ENCODE measurements at places on chromosomes 1 and 21. TPM values are rescaled to one million over a fixed set of nuclear protein-coding genes. Genes with fewer than 3 reads are reported as not detected.

DNA sequence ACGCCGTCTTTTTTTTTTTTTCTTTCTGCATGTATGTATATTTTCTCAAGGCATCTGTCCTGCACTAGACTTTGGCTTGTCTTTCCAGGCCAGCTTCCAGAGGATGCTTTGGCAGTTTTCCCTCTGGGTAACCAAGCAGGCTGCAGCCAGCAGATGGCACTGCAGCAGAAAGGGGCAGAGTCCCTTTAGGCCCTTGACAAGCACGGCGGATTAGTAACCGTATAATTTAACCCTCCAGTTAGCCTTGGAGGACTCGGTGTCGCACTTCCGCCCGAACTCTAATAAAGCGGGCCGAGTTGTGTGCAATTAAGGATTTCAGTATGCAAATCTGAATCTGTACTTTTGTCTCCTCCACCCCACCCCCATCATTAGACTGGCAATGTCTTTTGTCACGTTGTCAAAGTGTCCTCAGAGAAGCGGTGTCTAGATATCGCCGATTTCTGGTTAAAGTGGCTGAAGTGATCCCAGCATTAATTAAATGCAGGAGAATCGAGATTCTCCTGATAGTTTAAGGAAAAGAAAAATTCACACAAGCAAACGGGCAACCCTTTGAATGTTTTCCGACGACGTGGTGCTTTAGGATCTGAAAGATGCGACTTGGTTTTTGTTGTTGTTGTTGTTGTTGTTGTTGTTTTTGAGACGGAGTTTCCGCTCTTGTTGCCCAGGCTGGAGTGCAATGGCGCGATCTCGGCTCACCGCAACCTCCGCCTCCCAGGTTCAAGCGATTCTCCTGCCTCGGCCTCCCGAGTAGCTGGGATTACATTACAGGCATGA lies 1.1 kb upstream of the TMEM167B start:
- peak; percentile 88 for DNase-seq

GRCh38 chr1:51523931-51524330 lies 4.9 kb upstream of the EPS15 start:
- DNase-seq: peak; percentile 24

- no peak for DNase-seq
Measured at GRCh38 chr1:218284377-218284916, 646 bp upstream of the RRP15 start.

DNA sequence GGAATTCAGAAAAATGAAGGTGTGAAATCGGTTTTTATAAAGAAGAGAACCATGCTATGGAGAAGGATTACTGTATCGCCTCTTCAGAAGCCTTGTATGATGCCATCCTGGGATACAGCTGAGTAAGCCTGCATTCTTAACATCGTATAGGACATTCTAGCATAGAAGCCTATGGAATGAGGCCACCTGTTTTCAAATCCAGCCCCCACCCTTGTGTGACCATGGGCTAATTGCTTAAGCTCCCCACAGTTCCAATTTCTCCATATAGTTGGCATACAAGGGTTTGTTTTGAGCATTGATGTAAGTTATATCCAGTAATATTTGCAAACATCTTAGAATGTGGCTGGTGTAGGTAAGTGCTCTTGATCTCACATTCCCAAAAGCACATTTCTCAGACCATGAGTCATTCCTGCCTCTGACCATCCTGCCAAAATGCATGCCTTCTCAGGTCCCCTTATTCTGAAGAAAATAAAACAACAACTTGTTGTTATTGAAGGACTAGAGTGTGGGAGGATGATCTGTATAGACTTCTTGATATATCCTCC lies 1.5 kb downstream of the OR14A2 start:
- peak; percentile 47 for DNase-seq

GRCh38 chr1:153673511-153673910 lies 2.7 kb upstream of the ILF2 start:
- DNase-seq: no peak

- no peak for DNase-seq
Measured at GRCh38 chr1:219210067-219210466, 36.4 kb downstream of the LYPLAL1 start.

DNA sequence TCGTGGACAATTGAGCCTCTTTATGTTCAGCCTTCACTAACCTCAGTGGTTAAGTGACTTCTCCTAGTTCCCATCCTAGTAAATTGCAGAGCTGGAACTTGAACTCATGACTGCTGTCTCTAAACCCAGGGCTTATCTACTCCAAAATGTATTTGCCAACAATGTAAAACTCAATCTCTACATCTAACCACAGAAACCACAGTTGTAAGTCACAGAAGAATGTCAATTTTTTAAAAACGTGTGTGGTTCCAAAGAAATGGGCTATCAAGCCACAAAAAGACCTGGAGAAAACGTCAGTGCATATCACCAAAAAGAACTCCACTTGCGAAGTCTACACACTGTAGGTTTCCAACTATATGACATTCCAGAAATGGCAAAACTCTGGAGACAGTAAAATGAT lies 172.6 kb upstream of the HMCN1 start:
- DNase-seq: peak; percentile 78

DNA sequence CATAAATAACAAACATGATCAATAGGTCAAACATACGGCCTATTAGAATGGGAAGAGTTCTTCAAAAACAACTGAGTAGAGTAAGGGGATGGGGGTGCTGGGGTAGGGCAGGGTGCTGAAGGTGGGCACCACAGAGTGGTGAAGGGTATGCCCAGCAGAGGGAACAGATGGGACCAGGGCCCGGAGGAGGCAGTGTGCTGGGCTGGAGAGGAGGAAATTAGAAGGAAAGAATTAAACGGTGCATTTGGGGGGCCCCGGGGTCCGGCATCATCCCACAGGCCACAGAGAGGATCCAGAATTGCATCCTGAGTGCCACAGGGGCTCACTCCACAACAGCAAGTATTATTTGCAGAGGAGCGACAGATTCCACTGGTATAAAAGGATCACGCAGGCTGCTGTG lies 94.5 kb downstream of the GLIS1 start:
- DNase-seq: no peak

Gene ZFP69
- total RNA-seq: 4.9 TPM

Gene SLC30A10
- 0.68 TPM for total RNA-seq

Gene OR2T29
- total RNA-seq: not detected

Gene OR2T2
- total RNA-seq: not detected

Gene CAMTA1
- 91.0 TPM for total RNA-seq

Gene CLCA4
- total RNA-seq: not detected

Gene TRIM45
- total RNA-seq: 3.3 TPM

All from RPMI7951 (cell line).